ENCODE measurements at places on chromosomes 16 and 17.

DNA sequence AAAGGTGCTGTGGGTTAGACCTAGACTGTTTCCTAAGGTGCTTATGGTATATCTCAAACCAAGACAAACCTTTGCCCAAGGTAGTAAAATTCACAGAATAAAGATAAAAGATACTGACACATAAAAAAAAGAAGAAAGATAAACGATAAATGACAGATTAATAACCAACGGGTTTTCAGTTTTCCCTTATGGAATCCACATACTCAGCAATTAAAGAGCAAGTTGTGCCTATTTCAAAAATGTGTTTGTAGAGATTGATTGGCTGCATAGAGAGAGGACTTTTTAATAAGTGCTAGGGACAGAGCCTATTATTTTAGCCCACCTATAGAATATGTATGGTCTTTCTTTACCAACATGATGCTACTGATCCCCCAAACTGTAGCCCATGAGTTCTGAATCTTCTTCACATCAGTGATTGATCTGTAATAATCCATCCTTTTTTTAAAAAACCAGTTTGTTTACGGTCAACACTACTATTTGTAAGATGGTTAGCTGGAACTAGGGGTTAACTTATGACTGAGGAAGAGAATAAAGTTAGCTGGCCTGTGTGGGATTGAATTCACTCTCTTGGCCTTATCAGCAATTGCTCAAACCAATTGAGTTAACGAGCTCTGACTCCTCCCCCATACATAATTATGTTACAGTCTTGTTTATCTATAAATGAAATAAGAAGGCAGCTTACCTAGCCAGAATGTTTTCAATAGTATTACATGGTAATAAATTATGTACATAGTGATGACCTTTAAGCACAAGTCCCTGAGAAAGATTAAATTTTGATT lies 53.8 kb downstream of the SNX11 start:
- DNase-seq: no peak

- no peak for DNase-seq
Measured at GRCh38 chr16:66706506-66706880, 9.9 kb upstream of the CMTM4 start.

- DNase-seq: peak; percentile 40
Measured at GRCh38 chr17:80036715-80037477, 454 bp downstream of the CCDC40 start.

- peak; percentile 58 for DNase-seq
Measured at GRCh38 chr17:56891751-56892150, 22.1 kb downstream of the TRIM25 start.

DNA sequence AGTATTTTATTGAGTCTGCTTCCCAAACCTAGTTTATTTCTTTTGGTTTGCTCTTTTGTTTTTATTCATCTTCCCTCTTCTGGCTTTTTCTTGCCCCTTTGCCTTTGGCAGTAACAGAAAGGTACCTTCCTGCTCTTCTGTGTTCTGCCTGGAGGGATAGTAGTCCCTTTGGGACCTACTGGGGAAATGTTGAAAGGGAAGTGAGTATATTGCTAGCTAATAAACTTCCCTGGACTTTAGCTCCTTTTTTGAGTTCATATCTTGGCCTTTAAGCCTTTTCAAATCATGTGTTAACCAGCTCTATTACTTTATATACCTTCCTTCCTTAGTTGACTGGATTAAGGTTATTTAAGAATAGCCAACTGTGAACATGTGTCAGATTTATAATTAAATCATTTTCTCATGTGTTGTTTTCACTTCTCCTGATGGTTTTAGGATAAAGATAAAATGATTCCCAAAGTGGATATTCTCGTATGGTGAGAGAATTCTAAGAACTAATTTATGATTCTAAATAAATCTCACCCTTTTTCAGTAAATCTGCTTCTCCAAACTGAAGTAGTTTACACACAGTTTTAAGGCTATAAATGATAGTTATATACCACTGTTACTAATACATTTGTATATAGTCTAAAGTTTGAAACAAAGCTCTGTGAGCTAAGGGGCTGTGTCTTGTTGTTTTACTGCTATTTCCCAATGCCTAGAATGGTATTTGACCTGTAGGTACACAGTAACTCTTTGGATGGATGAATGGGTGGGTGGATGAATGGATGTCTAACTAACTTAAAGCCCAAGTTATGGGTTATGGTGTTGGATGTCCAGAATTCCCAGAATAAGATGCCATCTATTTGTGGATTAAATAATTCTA lies 45.7 kb downstream of the OMG start:
- DNase-seq: no peak

DNA sequence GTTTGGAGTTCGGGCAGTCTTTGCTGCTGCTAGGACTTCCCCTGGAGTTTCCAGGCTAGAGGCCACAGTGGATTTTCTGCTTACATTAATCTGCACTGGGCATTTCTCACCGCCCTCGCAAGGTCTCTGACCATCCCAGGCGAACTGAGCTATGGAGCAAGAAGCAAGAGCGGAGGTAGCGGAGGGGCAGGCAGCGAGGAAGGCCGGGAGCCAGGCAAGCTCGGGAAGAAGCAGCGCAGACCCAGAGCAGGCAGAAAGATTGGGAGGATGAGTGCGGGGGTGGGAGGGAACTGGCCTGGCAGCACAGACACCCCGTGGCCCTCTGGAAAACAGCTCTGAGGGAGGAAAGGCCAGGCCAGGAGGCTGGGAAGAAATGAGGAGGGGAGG lies 3.8 kb downstream of the COTL1 start:
- DNase-seq: no peak

- DNase-seq: no peak
Measured at GRCh38 chr17:37551788-37552187, 57.4 kb downstream of the SYNRG start.

DNA sequence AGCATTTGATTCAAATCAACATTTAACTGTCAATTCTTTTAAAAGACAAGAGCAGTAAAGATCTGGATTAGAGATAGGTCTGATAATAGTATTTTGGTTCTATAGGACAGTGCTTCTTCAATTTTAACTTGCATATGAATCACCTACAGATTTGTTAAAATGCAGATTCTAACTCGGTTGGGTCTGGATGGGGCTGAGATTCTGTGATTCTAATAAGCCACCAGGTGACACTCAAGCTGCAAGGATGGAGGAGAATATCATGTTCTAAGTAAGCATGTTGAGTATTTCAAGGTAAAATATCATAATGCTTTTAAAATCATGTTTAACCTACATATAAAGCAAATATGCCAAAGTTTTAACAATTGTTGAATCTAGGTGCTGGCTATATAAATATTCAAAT lies 15.8 kb downstream of the TSPOAP1 start:
- no peak for DNase-seq

- no peak for DNase-seq
Measured at GRCh38 chr17:79152636-79153035, 78.0 kb downstream of the ENGASE start.

DNA sequence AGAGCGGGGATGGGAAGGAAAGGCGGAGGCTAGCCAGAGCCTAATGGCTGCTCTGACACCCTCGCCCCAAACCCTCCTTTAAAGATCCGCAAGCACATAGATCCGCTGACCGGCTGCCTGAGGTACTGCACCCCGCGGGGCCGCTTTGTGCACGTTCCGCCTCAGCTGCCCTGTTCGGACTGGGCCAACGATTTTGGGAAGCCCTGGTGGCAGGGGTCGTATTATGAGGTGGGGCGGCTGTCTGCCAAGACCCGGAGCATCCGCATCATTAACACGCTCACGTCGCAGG lies 663 bp downstream of the CYB5D1 start:
- peak; percentile 48 for DNase-seq

DNA sequence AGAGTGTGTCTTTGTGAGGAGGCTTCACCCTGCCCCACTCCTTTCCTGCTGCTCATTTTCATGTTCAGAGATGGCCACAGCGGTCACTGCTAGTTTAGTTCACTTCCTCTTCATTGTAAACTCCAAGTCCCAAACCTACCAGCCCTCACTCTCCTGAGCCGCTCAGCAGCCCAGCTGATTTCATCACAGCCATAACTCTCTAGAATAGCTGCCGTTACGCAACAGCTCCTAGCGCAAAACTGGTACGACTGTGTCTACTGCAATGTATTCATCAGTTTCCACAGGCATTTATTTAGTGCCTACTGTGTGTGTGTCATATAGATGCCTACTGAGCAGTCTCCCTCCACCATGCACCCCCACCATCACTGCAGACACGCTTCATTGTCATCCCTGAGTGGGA lies 233.5 kb upstream of the RPL38 start:
- no peak for DNase-seq

DNA sequence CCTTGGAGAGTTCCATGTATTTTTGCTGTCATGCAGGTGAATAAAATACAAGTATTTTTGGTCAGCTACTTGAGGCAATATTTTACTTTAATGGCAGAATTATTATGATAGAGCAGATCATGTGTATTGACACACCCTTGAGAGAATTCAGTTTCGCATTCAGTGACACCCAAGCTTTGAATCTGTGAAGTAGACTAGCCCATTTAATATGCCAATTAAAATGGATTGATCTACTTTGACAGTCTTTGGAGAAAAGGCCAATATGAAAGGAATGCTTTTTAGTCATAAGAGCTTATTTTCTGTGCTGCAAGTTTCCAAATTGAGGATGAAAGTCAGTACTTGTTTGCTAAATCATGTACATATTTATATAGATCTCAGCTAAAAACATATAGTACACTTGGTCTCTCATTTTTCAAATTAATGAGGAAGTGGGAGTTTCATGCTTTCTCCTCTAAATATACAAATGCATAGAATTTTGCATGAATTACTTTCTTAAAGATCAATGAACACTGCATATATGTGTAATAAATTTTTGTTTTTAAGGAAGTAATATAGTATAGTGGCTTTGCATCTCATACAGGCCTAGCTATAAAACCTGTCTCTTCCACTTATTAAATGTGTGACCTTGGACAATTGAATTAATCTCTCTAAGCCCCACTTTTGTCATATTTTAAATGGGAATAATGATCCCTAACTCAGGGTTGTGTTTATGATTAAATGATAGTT lies 161.5 kb downstream of the PHKB start:
- no peak for DNase-seq

- DNase-seq: no peak
Measured at GRCh38 chr17:49996121-49996494, 1.1 kb upstream of the DLX3 start.

DNA sequence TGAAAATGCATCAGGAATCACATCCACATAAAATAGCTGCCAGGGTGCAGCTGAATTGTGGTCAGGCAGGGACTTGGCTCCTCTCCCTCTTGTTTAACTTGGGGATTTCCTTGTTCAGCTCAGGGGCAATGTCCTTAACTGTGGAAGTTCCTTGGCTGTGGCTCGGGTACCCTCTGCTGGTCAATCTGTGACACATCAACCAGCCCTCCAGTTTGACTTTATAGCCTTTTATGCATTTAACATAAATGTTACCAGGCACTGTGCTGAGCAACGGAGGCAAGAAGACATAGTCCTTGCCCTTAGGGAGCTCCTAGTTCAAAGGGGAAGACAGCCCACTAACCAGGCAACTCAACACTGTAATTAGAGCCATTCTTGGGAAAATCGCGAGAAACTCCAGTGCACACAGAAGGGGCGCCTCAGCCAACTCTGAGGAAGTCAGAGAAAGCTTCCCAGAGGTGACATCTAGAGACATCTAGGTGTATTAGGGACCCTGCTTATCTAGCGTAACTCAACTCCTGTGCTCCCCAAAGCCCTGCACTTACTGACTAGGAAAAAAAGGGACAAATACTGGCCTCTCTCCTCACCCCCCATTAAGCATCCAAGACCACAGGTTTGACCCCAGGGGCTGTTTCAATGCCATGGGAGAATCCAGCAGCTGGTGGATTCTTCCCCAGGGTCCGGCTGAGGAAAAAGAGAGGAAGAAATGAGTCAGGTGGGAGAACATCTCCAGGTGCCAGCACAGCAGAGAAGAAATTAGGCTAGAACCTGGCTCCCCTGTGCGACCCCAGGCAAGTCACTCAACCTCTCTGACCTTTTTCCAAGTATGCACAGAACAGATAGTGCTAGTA lies 17.3 kb upstream of the EEF2K start:
- peak; percentile 55 for DNase-seq

DNA sequence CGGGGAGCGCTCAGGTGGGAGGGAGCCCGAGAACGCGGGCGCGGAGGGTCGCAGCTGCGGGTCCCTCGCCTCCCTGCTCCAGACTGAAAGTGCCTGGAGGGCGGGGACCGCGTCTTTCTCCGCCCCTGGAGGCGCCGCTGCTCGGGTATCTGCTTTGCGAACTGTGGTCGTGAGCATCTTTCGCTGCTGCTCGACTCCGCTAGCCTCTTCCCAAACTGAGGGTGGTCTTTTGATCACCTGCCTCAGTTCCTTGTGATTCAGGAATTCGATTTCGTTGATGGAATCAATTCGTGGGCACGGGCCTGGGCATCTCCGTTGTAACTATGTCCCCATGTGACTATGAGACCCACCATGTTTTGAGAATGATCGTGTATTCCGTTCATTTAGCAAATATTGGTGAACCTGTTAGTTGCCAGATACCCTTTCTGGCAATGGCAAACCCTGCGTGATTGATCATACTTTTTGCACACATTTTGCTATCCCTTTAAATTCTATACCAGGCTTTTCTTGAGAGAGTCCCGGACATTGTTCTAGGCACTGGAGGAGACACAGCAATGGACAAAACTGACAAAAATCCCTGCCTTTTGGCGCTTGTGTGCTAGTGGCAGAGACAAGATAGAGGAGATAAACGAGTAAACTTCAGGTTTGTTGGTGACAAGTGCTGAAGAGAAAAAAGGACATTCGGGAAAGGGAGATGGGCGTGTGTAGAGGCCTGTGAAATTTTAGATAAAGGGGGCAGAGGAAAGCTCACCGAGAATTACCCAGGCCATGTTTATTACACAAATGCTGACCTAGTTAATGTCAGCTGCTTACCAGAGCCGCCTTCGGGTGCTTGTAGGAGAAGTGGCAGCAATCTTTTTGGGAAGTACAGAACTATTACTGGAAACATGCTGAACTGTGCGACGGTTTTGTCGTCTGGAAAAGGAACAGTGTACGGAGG lies 948 bp downstream of the UTP18 start:
- DNase-seq: no peak

DNA sequence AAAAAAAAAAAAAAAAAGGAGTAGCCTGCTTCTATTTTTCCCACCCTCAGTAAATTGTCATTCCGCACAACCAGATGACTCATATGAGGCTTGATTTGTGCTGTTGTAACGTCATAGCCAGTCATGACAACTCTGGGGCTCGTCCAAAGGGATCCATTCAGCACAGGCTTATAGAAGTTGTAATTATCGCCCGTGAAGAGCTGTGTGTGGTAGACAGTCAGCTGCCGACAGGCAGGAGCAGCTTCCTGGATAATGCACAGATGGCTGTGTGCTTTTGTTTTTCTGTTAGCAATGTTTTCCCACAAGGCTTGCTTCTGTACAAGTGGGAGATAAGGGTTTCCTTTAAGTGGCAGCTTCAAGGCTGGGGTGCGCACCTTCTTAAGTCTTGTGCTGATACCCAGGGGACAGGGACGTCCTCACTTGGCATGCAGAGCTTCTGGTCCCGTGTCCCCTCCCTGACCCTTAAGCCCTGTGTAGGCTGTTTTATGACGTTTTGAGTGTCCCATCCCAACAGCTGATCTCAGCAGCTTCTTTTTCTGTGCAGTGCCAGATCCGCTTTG lies 26.0 kb downstream of the SNX29 start:
- no peak for DNase-seq

- no peak for DNase-seq
Measured at GRCh38 chr16:47847220-47847970, 308.4 kb downstream of the ABCC12 start.

Data from activated CD4-positive, alpha-beta T cell treated with anti-CD3 and anti-CD28 coated beads, Interleukin-2, amount 50 U/mL, for 1 hour (primary cell).